ENCODE measurements at places on chromosomes 5 and 9. TPM values are rescaled to one million over a fixed set of nuclear protein-coding genes. Genes with fewer than 3 reads are reported as not detected.

GRCh38 chr5:162324328-162324727, 256.8 kb downstream of the GABRG2 start:
- DNase-seq, result no peak

DNA sequence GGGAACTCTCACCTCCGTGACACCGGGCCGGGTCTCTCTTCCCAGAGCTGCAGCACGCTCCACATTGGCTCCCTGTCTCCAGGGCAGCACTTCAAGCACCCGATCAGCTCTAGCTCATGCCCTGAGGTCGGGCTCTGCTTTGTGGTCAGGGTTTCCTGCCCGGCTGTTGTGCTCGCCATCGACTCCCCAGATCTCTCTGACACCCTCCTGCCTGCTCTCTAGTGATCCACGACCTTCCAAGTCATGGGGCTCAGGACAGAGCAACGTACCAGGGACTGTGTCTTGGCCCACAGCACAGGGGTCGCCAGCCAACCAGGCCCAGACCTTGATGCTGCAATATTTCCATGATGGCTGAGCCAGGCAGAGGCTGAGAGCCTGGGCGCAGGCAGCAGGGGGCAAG, 45.1 kb downstream of the PRRT1B start:
- DNase-seq, result no peak

DNA sequence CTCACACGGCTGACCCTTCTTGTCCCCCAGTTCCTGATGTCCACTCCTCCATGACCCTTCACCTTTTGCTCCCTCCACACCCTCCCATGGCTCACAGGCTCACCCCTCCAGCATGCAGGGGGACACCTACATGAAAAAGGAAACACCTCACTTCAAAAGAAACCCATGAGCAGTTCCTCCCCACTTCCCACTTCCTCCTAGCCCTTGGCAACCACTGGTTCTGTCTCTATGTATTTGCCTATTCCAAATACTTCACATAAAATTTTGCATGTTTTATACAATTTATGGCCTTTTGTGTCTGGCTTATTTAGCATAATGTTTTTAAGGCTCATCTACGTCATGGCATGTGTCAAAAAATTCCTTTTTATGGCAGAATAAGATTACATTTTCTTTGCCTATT, 100.2 kb upstream of the S1PR3 start:
- no peak for DNase-seq

The UBE2QL1 gene
- 0.83 TPM for polyA plus RNA-seq

The LHX6 gene
- 3.4 TPM for polyA plus RNA-seq

The THG1L gene
- polyA plus RNA-seq, result 29.6 TPM

Data from renal cortex interstitium (tissue), 15 donors.